ENCODE measurements at places on chromosomes 3 and 15.

DNA sequence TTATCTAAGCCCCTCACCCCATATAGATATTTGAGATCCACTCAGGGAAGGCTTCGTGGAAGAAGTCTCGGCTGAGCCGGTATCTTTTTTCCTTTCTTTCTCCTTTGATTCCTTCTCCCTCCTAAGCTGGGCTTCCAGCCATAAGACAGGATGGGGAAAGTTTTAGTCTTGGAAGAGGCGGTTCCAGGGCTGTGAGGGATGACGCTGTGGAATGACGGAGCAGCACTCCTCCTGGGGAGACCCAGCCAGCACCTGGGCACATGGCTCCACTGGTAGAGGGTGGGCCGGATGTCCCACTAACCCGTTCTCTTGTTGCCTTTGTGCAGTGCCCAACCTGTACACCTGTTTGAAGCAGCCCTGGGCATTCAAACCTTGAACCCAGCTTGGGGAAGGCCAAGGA, 43.2 kb upstream of the FAM107A start:
- no peak for DNase-seq

- DNase-seq: no peak
These were observed 54.8 kb upstream of the CHRNB4 start for GRCh38 chr15:78695854-78696253.

- DNase-seq: no peak
These were observed 37.9 kb downstream of the RAB6B start for GRCh38 chr3:133857767-133858166.

DNA sequence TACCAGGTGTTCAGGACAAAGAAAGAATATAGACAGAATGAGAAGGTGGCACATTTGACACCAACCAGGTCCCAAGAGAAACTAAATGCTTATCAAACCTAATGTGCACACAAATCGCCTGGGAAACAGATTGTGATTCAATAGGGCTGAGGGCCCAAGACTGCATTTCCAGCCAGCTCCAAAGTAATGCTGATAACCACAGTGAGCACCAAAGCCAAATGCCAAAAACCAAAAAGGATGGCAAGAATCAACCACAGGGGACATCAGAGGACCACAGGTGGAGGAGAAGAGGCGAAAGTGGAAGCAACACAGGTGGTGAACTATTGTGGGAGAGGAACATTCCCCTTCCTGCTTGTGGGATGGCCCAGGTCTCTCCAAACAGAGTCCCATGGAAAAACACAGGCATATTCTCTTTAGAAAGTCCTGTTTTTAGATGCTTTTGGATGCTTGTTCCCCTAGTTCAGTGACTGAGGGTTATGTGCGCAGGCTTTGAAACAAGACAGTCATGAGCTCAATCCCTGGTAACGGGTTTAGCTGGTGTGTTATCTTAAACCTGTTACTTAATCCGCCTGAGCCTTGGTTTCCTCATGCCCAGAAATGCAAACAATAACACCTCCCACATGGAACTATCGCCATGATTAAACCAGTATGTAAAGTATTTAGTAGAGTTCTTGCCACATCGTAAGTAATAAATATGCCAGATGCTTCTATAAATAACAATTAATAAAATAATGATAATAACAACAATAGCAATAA, 241.7 kb downstream of the ATP8B4 start:
- DNase-seq: no peak

DNA sequence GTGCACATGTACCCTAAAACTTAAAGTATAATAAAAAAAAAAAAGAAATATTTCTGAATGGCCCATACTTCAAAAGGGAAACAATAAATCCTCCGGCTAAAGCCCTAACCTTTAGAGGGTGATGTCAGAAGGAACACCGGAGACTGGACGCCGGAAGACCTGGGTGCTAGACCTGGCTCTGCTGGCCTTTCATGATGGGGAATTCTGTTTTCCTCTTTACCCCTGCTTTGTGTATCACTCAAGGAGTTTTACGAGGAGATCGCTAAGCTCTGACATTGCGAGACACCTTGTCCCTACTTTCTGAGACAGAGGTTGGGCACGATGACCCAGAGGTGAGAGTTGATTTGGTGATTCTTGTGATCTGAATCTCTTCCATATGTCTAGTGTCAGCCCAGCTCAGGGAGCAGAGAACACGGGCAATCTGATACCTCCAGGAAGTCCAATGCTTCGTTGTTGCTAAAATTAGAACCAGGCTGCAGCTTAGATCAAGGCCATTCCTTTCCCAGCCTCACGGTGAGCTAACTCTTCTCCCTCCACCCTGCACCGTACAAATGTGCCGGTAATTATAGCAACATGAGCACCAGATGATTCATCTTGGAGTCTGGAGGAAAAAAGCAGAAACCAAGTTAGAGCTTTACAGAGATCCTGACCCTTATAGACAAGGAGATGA, 42.0 kb upstream of the CFAP161 start:
- no peak for DNase-seq

GRCh38 chr3:88334187-88334868, 184.6 kb downstream of the C3orf38 start:
- no peak for DNase-seq

GRCh38 chr3:190721330-190721729, 141.2 kb downstream of the GMNC start:
- DNase-seq: no peak

DNA sequence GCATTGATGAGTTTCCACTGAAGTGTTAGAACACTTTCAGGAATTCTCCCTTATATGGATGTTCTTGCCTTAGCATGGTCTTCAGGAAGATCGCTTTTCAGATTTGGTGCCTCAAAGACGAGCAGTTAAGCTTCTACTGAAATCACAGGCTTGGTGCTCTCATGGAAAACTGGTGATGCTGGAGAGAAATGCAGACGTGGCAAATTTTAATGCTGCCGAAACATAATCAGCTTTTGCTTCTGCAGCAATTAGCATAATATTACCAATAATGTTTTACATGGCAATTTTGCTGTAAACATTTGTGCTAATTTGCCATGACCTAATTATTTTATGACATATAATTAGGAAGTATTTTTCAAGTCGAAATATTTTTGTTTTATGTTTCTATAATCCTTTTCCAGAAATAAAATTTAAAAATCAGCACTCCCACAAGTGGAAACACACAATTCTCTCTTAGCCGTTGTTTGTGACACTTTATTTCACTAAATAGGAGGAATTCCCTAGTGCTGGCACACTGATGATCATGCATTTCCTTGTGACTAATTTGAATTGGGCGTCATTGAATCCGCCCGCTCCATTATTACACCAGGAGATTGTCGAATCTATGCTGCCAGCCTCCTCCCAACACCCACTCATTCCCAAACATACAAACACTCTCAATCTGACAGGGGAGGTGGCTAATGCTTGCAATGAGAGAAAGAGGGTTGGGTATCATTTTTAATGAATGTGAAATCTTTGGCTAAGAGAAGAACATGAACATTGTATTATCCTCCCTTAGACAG, 506.8 kb upstream of the PPP2R3A start:
- no peak for DNase-seq

DNA sequence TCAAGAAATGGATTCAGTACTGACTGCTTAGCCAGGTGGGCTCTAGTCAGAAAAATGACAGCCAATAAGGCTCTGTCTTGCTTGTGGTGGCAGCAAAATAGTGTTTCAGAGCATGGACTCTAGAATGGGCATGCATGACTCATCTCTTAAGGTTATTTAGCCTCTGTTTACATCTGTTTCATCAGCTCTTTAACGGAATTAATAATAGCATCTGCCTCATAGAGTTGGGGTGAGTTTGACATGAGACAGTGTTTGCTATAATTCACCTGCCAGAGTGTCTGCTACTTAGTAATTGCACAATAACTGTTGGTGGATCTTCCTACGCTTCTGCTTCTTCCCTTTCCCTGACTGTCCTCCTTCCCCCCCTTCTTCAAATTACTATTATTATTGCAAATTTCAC, 350.4 kb upstream of the SEMA6D start:
- DNase-seq: no peak

DNA sequence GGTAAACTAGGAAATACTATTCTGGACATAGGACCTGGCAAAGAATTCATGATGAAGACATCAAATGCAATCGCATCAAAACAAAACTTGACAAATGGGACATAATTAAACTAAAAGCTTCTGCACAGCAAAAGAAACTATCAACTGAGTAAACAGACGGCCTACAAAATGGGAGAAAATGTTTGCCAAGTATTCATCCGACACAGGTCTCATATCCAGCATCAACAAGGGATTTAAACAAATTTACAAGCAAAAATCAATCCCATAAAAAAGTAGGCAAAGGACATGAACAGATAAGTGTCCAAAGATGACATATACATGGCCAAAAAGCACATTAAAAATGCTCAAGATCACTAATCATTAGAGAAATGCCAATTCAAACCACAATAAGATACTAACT, 1088.9 kb downstream of the NAALADL2 start:
- DNase-seq: no peak

GRCh38 chr3:66195347-66195783, 25.4 kb upstream of the SLC25A26 start:
- no peak for DNase-seq

- no peak for DNase-seq
These were observed 63.2 kb upstream of the BCL6 start for GRCh38 chr3:187808527-187808895.

DNA sequence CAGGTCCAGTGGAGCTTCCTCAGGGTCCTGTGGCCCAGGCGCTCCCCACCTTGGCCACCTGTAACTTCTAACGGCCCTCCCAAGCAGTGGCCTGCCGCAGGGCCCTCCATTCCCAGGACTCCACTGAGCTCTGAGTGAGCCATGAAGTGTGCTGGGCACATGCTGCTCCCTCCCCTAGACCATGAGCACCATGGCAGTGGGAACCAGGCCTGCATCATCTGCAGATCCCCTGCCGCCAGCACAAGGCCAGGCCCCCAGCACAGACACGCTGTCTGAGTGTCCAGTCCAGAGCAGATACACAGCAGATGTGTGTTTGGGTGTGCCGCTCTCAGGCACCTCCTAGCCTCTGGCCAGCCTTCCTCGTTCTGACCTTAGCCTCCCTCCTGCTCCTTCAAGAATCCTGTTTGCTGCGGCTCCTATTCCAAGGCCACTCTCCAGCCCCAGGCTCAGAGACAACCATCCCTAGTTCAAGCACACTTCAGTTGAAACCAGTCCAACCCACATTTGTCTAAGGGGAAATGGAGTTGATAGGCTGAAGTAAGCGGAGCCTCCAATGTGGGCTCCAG, 7.0 kb upstream of the KLF15 start:
- no peak for DNase-seq

GRCh38 chr3:95037097-95037496, 974.2 kb downstream of the NSUN3 start:
- no peak for DNase-seq

DNA sequence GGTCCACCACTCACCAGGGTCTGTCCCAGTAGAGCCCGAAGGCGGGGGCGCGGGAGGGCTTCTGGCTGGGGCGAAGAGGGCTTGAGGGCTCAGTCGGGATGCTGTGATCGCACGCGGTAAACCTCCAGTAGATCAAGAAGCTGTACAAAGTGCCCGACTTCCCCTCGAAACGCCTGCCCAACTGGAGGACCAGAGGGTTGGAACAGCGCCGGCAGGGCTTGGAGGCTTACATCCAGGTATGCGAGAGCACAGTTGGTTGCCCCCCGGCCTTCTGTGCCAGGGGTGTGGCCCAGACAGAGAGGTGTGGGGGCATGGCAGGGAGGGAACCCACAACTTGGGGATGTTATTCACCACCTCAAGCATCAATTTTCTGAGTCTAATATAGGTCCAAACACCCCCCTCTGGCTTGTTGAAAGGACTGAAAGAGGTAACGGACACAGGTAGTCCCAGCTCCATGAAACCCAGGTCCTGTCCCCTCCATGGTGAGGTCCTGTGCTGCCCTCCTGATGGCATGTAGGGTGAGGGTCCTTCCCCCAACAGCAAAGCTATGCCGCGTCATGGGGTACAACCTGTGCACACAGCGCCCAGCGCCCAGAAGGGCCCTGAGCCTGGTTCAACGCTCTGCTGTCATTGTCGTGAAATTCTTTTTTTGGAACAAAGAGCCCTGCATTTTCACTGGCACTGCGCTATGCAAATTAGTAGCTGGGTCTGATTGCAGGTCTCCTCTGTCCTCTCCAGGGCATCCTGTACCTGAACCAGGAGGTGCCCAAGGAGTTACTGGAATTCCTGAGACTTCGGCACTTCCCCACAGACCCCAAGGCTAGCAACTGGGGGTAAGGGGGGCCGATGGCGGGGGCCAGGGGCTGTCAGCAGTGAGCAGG, 1.2 kb downstream of the SNX22 start:
- DNase-seq: no peak

- DNase-seq: no peak
These were observed 55.0 kb upstream of the ABHD10 start for GRCh38 chr3:111923806-111924205.

DNA sequence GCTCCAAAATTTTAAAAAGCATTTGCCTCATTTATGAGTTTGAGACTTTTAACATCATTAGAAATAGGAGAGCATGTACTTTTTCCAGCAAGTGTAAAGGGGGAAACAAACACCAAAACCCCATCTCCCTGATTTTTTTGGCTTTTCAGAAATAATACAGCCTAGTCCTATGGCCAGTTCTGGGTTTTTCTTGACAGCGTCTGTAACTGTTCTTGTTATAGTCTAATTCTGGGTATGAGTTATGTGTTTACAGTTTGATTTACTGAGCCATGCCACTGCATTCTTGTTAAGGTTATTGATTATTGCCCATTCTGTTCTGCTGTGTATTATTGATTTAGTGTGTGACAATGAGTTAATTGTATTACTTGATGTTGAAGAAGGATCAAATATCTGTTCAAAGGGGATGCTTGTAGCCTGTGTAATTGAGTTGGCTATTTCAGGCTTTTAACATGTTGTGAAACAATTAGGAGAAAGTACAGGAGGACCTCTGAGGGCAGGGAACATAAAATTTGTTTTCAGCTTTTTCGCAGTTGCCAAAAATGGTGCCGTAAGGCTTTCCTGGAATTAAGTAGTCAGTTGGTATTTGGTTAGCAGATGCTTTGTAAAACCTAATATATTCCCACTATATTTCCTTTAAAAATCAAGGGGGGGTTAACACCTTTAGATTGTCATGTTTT, 46.1 kb downstream of the MBNL1 start:
- no peak for DNase-seq

DNA sequence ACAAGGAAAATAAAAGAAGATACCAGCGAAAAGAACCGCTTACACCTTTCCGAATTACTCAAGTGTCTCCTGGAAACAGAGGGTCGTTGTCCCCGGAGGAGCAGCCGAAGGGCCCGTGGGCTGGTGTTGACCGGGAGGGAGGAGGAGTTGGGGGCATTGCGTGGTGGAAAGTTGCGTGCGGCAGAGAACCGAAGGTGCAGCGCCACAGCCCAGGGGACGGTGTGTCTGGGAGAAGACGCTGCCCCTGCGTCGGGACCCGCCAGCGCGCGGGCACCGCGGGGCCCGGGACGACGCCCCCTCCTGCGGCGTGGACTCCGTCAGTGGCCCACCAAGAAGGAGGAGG, 325 bp downstream of the ALCAM start:
- no peak for DNase-seq

Data from natural killer cell treated with Interleukin-12 subunit alpha and Interleukin-12 subunit beta and Interleukin-15 and Interleukin-18, amount 100 ng/mL, for 72 hours (primary cell).